ENCODE measurements at places on chromosomes 12 and 14.

DNA sequence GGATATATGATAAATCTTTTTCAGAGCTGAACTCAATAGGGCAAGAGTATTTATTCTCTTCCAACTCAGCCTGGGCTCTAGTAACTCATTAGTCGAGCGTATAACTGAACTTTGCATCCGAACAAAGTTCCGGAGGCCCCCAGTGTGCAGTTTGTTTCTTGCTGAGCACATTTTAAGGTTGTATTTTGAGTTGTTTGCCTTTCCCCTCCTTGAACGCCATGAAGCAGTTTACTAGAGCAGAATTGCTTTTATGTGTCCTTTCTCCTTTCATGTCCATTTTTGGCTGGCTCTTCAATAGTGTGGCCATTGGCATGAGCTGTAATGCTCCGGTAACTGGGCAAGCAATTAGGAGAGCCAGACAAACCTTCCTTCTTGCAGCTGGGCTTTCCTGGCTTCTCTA lies 105.3 kb downstream of the WIF1 start:
- DNase-seq = no peak

DNA sequence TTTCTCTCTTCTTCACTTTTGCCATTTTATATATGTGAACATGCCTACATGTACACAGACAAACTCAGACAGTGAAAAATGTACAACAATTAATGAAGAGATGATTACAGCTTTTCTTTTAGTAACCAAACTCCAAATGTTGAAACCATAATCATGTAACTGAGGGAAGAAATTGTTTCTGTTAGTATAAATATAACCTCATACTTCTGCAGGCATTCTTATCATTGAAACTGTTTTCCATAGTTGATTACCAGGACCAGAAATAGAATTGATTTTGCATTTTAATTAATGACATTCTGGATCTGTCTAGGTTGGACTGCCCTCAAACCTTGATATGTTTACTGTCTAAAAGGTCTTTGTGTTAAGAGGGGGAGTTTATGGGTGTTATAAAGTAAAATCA lies 3.2 kb downstream of the ANO4 start:
- no peak for DNase-seq

GRCh38 chr14:57205938-57206337 lies 62.8 kb downstream of the EXOC5 start:
- DNase-seq = no peak

DNA sequence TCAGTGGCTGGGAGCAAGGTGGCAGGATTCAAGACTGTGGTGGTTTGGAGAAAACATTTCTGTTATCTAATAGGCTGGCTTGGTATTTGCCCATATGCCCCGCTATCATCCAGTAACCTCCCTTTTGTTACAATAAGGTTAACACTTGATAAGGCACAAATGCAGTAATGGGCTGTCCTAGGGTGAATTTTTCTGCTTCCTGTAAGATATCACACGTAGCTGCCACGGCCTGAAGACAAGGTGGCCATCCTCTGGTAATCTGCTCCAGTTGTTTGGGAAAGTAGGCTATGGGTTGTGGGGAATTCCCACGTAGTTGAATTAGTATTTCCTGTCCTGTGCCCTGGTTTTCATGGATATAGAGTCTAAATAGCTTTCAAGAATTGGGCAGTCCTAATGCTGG lies 23.1 kb downstream of the ANG start:
- no peak for DNase-seq

DNA sequence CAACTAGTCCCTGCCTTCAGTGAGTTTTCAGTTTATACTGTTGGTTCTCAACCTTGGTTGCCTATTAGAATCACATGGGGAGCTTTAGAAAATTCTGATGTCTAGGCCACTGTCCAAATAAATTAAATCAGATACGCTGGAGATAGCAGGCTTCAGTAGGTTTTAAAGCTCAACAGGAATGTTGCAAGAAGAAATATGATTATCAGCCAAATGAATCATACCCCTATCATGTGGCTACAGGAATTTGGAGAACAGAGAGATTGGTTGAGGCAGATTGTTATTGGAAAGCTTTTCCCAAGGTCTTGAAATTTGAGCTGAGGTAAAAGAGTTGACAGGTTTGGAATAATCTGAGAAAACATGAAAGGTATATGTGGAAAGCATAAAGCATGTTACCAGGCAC lies 125.3 kb downstream of the WIF1 start:
- no peak for DNase-seq

DNA sequence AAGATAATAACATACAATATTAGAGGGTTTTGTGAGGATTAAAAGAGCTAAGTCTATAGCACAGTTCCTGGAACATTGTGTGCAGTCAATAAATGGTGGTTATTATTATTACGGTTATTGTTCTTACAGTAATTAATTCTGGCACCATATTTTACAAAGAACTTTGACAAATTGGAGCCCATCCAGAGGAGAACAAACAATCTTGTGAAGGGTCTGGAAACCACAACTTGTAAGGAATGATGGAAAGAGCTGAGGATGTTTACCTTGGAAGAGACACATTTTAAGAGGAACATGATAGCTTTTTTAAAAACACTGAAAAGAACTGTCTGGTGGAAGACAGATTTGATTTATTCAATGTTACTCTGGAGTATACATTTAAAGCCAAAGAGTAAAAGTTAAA lies 150.5 kb upstream of the KRR1 start:
- no peak for DNase-seq

GRCh38 chr14:96830946-96831345 lies 33.8 kb downstream of the VRK1 start:
- no peak for DNase-seq

GRCh38 chr14:53620317-53620716 lies 336.3 kb downstream of the BMP4 start:
- no peak for DNase-seq

DNA sequence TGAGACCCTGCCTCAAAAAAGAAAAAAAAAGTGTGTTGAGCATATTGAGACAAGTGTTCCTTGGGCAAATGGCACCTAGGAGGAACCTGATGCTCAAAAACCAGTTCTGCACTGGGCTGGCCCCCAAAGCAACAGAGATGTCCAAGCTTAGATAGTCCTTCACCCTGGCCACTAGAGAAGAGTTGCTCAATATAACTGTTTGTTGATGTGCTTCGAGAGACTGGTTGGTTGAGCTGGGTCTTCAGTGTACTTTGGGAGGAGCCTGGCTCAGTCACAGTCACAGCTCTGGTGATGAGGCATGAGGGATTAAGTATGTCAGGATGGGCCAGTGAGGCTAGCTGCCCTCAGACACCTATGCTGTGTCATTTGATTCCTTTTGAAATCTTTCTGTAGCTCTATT lies 38.0 kb downstream of the SLC2A14 start:
- DNase-seq = no peak

DNA sequence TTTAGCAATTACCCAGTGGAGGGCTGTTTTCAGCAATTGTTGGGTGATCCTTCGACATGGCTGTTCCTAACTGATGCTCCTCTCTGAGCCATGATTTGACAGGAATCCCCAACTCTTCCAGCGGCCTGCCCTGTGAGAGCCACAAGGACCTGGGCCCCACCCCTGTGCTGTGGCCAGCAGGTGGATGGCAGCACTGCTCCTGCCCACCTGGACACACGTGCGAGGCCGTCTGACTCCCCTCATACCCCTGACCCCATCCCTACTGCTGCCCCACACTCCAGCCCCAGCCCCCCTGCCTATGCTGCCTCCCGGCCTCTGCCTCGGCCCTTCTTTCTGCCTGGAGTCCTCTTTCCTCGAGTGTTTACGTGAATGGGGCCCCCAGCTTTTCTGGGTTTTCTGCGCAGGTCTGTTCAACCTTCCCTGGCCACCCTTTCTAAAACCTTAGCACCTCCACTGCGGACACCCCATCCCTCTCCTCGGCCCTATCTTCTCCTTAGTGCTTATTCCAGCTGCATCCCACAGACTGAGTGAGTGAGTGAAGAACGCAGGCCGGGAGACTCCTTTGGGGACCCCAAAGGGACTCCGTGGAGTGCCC lies 111.4 kb downstream of the DICER1 start:
- DNase-seq = no peak

DNA sequence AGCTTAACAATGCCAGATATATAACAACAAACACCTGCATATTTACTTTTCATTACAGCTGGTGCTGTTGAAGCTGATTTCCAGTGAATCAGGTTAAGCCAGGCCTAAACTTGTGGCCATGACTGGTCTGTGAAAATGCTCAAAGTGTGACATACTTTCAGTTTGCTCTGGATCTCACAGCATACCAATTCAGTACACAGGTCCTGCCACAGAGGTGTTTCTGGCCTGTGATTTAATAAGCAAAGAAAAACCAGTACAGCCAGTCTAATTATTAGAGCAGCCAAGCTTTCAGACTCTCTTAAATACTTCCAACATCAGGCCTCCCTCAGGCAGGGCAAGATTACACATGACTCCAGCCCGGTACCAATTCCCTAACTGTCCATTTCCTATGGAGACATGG lies 27.4 kb upstream of the TMCC3 start:
- no peak for DNase-seq

- peak; percentile 75 for DNase-seq
These were observed 55.0 kb downstream of the PHETA1 start for GRCh38 chr12:111313833-111314259.

GRCh38 chr12:30953257-30953656 lies 26.7 kb downstream of the TSPAN11 start:
- no peak for DNase-seq
